ENCODE measurements at places on chromosomes 6 and 20. TPM values are rescaled to one million over a fixed set of nuclear protein-coding genes. Genes with fewer than 3 reads are reported as not detected.

Gene OR12D1
- total RNA-seq = not detected

Gene SLPI
- 73.6 TPM for total RNA-seq

Gene MEI4
- total RNA-seq = 1.1 TPM

Gene PNPLA1
- total RNA-seq = not detected

Gene ID4
- total RNA-seq = 90.9 TPM

Gene GHRH
- total RNA-seq = 3.9 TPM

GRCh38 chr20:46351357-46352058 lies 43.2 kb upstream of the CDH22 start:
- no peak overlapping the region for H3K4me3 ChIP-seq
- DNase-seq = no peak
- H3K4me1 ChIP-seq = peaks cover 33% of the 10 kb centered on the region
- peaks cover 17% of the 10 kb centered on the region for H3K36me3 ChIP-seq

- H3K27me3 ChIP-seq = no peaks in the 10 kb centered on the region
- no peak overlapping the region for H3K4me3 ChIP-seq
- peaks cover 17% of the 10 kb centered on the region for H3K4me1 ChIP-seq
- DNase-seq = no peak
- no peak overlapping the region for H3K27ac ChIP-seq
These were observed 11.8 kb downstream of the CPNE5 start for GRCh38 chr6:36827261-36828079.

GRCh38 chr20:62277253-62277652 lies 25.5 kb upstream of the ADRM1 start:
- no peaks in the 10 kb centered on the region for H3K27me3 ChIP-seq
- H3K4me3 ChIP-seq = no peak overlapping the region
- peaks cover 3% of the 10 kb centered on the region for H3K4me1 ChIP-seq

DNA sequence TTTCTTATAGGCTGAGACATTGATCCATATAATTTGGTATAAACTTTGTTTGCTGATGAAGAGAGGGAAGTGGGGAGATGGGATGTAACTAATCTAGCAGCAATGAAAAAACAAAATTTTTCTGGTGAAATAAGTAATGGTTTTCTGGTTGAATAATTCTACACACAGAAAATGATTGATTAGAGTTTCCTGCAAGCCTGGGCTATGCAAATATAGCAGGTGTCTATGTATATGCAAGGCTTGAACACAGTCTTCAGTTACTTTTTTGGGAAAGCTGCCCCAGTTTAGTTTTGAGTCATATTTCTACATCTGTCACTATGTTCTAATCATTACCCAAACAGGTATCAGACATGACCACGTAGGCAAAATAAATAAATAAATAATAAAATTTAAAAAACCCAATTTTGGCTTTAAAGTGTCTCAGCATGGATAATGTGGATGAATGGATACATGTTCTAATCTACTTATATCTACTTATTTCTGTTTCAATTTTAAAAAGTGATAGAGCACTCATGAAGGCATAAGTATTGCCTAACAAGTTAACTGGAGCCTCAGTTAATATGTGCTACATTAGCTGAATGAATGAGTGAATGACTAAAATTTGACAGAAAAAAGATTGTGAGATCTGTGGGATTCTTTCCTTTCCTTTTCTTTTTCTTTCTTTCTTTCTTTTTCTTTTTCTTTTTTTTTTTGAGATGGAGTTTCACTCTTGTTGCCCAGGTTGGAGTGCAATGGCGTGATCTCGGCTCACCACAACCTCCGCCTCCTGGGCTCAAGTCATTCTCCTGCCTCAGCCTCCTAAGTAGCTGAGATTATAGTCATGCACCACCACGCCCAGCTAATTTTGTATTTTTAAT lies 37.2 kb upstream of the TFB1M start:
- no peaks in the 10 kb centered on the region for H3K27me3 ChIP-seq
- DNase-seq = no peak
- H3K4me3 ChIP-seq = no peak overlapping the region
- no peaks in the 10 kb centered on the region for H3K36me3 ChIP-seq

DNA sequence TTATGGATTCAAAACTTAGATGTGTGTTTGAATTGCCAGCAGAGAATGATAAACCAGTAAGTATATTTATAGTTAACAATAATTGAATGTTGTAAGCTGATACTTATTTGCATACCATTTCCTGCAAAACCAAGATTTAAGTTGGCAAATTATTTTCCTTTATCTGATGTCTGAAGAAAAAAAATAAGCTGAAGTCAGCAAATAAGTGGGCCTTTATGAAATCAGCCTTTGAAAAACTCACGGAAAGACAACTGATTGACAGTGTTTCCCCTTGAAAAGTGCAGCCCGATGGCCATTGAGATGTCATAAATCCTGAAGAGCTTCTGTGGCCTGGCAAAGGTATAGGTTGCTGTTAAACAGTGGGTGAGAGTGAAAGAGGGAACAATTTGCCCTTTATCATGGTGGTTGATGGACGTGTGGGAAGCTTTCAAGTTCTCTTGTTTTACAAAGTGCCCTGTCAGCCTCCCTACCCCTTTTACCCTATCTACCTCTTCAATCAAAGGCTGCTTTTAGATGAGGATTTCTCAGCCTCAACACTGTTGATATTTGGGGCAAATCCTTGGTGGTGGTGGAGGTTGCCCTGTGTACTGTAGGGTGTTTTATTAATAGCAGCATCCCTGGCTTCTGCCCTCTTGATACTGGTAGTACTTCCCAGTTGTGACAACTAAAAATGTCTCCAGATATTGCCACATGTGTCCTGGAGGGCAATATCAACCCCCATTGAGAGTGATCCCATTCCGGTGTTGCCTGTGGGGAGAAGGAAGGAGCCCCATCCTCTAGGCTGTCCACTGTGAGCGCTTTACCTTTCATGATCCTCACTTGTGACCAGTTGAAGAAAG lies 50.2 kb downstream of the VAPB start:
- no peak for DNase-seq
- no peaks in the 10 kb centered on the region for H3K27me3 ChIP-seq
- no peaks in the 10 kb centered on the region for H3K4me1 ChIP-seq
- H3K4me3 ChIP-seq = no peak overlapping the region
- peaks cover 36% of the 10 kb centered on the region for H3K36me3 ChIP-seq
- no peak overlapping the region for H3K27ac ChIP-seq

DNA sequence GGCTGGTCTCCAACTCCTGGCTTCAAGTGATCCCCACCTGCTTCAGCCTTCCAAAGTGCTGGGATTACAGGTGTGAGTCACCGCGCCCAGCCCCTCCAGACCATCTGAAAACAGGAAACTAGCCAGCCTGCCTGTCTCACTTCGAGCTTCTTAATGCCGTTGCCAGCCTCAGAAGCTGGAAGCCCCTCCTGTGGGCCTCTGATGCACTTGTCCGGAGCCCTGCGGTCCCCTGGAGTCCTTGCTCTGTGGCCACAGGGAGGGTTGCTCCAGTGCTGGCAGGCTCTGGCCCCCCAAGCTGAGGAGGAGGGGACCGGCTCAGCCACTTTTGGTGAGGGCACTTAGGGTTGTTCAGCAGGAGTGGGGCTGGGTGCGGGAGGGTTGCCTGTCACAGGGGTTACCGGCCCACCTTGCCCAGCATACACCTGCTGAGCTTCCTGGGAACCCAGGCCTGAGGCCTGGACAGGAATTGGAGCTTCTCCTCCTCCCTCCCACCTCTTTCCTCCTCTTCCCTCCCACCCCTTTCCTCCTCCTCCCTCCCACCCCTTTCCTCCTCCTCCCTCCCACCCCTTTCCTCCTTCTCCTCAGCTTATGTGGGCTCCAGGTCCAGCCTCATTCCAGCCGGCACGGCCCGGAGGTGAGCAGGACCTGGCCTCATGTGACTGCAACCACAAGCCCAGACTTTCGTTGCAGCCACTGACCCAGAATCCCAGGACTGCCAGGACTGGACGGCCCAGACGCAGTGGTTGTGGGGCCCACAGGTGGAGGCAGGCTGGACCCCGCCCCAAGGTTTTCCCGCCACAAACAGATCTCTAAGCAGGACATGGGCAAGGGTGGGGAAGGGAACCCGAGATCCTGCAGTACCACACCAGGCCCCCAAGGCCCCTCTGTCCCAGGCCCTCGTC lies 9.4 kb upstream of the BIRC7 start:
- no peaks in the 10 kb centered on the region for H3K36me3 ChIP-seq
- H3K27me3 ChIP-seq = peaks cover 12% of the 10 kb centered on the region
- no peak overlapping the region for H3K4me3 ChIP-seq
- H3K4me1 ChIP-seq = peaks cover 31% of the 10 kb centered on the region
- DNase-seq = no peak
- no peak overlapping the region for H3K27ac ChIP-seq

GRCh38 chr6:3696525-3697088 lies 54.9 kb downstream of the PXDC1 start:
- H3K36me3 ChIP-seq = no peaks in the 10 kb centered on the region
- H3K4me3 ChIP-seq = no peak overlapping the region
- H3K27ac ChIP-seq = no peak overlapping the region
- no peak for DNase-seq
- H3K27me3 ChIP-seq = no peaks in the 10 kb centered on the region

DNA sequence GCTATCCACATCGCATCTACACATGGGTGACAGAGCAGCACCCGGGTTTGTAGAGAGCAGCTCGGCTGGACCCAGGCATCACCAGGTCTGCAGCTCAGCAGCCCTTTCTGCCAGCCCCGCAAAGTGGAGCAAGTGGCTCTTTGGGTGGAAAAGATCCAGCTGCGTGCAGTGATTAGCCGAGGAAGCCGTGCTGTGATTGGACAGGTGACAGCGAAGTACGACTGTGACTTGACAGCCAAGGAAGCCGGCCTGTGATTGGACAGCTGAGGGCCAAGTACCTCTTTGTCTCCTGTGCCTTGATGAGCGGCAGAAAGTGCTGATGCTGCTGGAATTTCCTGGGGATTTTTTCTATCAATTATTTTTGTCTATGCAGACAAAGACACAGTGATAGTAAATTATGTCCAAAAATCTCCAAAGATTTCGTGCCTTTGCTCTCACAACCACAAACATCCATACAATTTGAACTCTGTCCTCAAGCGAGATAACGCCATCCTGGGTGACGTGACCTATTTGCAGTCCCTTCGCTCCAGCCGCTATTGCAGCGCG lies 62.3 kb upstream of the GPR31 start:
- DNase-seq = no peak
- H3K27me3 ChIP-seq = peaks cover 22% of the 10 kb centered on the region
- H3K4me1 ChIP-seq = peaks cover 4% of the 10 kb centered on the region
- no peak overlapping the region for H3K4me3 ChIP-seq

GRCh38 chr6:105835373-105835772 lies 250.8 kb upstream of the PRDM1 start:
- H3K27me3 ChIP-seq = peaks cover 3% of the 10 kb centered on the region
- H3K4me3 ChIP-seq = no peak overlapping the region
- DNase-seq = no peak
- H3K36me3 ChIP-seq = no peaks in the 10 kb centered on the region

GRCh38 chr20:63183422-63184146 lies 32.3 kb downstream of the YTHDF1 start:
- no peak overlapping the region for H3K4me3 ChIP-seq
- peaks cover 4% of the 10 kb centered on the region for H3K4me1 ChIP-seq
- no peak overlapping the region for H3K27ac ChIP-seq
- peaks cover 56% of the 10 kb centered on the region for H3K27me3 ChIP-seq

DNA sequence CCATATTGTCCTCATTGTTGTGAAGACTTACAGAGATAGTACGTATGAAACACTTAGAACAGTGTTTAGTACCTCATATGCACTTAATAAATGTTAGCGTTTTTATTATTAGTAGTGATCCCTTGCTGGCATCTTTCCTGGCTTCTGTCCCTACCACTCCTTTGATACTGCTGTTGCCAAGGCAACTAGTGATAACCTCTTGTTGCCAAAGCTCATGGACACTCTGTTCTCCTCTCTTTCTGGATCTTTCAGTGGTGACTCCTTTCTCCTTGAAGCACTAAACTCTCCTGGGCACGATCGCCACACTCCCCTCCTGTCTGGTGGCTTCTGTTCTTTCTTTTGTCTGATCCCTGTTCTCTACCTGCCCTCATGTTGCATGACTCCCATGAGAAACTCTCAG lies 83.5 kb downstream of the FOXO3 start:
- peaks cover 31% of the 10 kb centered on the region for H3K4me1 ChIP-seq
- no peak for DNase-seq
- H3K27ac ChIP-seq = no peak overlapping the region
- H3K27me3 ChIP-seq = no peaks in the 10 kb centered on the region
- H3K4me3 ChIP-seq = no peak overlapping the region

GRCh38 chr20:36833275-36834020 lies 42.5 kb upstream of the TLDC2 start:
- H3K27me3 ChIP-seq = no peaks in the 10 kb centered on the region
- H3K4me1 ChIP-seq = peaks cover 8% of the 10 kb centered on the region
- H3K4me3 ChIP-seq = no peak overlapping the region
- DNase-seq = no peak
- no peaks in the 10 kb centered on the region for H3K36me3 ChIP-seq

DNA sequence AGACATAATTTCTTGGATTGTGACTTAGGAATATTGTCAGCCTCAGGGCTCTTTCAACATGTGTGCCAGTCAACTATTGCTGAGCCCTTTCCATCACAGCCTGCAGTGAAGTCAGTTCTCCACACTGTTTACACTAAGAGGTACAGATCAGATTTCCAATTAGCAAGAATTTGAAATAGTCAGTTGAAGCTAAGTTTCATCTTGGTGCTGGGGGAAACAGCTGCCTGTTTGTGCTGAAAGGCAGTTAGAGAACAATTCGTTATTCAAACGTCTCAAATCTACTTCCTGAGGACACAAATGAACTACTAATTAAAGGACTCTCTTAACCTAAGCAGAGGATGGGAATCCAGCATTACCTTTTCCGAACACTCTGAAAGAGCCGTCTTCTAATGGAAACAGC lies 25.9 kb downstream of the ADGRF1 start:
- H3K4me1 ChIP-seq = peaks cover 8% of the 10 kb centered on the region
- no peak overlapping the region for H3K4me3 ChIP-seq
- peaks cover 3% of the 10 kb centered on the region for H3K27me3 ChIP-seq
- no peak for DNase-seq
- no peak overlapping the region for H3K27ac ChIP-seq
- peaks cover 6% of the 10 kb centered on the region for H3K36me3 ChIP-seq

Data from type B pancreatic cell (in vitro differentiated cells).